ENCODE measurements at places on chromosomes 3 and 15.

GRCh38 chr3:181683563-181683962, 28.2 kb upstream of the SOX2 start:
- no peak for DNase-seq

GRCh38 chr3:105829229-105829628, 39.6 kb downstream of the CBLB start:
- DNase-seq, result no peak

DNA sequence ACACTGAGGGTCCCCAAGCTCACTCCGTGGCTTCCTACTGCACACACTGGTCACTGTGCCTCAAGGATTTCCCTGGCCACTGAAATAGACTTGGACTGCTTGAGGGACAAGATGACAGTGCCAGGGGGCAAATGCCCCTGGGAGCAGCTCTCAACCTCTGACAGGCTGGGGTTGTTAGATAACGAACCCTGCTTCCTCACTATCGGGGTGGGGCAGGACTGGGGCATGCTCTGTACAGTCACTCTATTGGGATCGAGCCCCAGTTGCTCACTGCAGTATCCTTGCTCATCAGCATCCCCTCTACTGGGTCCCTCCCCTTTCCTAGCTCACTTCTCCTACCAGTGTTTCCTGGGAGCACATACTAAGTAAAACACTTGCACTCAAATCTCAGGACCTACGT, 610.8 kb downstream of the NTRK3 start:
- no peak for DNase-seq

DNA sequence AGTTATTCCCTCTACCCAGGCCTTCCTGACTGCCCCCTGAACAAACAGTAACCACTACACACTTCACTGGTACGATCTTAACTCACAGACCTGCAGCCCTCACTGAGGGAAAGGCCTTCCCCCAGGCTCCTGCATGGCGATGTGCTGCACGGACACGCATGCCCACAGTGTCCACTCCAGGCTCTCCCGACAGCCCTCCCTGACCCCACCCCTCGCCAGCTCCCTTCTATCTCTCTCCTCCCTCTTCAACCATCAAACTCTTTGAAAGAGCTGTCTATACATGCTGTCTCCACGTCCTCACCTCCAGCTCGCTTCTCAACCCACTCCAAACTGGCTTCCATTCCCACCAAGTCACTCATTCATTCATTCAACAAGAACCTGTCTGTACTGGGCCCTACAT, 3.9 kb downstream of the SCN5A start:
- DNase-seq, result no peak

GRCh38 chr3:58560771-58561311, 16.4 kb downstream of the FAM107A start:
- DNase-seq, result peak; percentile 82

DNA sequence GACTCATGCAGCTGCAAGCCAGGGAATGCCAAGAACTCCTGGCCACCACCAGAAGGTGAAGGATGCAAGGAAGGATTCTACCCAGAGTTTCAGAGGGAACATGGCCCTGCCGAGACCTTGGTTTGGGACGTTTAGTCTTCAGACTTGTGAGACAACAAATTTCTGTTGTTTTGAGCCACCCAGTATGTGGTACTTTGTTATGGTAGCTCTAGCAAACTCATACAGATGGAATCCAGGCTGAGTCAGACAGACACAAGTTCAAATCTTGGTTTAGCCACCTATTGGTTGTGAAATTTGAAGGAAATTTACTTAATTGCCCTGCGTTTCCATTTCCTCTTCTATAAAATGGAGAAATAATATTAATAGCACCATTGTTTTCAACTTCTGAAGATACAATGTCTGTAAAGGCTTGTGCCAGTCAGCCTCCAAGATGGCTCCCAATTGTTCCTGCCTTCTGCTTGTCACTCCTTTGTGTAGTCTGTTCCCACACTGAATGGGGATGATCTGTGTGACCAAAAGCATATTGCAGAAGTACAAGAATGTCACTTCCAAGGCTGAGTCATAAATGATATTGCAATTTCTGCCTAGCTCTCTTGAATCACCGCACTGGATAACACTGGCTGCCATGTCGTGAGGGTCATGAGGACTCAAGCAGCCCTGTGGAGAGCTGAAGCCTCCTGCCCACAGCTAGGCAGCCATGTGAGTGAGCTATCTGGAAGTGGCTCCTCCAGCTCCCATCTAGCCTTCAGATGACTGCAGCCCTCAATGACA, 223.5 kb upstream of the PROK2 start:
- DNase-seq, result peak; percentile 30

DNA sequence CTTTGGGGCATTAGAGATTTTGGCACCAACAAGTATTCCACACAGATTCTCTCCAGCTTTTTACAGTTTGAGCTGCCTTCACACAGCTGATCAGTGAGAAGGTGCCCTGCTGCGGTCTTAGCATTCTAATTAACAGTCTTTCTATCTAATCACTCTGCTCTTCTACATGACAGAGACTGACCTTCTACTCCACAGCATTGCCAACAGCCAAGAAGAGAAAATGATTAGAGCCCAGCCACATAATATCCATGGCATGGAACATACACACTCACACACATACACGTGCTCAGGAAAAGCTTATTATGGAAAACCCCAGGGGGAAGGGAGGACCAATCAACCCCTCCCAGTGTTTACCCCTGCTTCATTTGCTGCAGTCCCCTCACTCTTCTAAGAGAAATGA, 76.1 kb upstream of the PPP2R3A start:
- no peak for DNase-seq

GRCh38 chr3:71989165-71989564, 204.2 kb upstream of the PROK2 start:
- DNase-seq, result peak; percentile 11

DNA sequence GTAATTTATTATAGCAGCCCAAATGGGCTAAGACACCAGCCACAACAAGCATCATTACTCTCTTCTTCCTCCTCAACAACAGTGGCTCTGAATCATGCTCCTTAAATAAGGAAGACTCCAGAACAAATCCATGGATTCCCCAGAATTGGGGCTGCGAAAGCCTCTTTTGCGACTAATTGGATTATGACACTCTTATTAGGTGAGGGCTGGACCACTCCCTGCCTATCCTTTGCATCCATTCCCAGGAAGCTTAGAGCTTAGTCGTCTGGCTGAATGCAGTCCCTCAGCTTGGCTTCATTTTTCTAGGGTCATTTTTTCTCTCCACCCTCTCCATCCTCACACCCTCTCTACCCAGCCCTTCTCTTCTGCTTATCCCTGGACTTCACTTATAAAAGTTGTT, 227.7 kb downstream of the ZNF621 start:
- DNase-seq, result no peak

- no peak for DNase-seq
Measured at GRCh38 chr15:44804298-44805046, 68.1 kb downstream of the TRIM69 start.

DNA sequence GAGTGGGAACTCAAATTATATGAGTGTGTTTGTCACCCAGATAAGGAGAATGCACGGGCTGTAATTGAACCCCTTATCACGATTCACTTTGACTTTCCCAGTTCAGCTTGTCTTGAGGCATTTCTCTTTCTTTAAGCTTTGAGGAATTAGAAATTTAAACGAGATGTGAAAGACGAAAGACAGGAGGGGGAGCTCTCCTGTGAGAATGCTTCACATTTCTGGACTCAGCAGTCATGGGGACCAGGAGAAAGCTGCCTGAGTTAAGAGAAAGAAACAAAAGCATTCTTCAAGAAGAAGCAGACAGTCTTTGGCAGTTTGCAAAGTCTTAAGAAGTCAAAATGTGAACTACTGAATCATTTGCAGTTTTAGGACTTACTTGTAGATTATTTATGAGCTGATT, 205.6 kb downstream of the NECTIN3 start:
- peak; percentile 28 for DNase-seq

DNA sequence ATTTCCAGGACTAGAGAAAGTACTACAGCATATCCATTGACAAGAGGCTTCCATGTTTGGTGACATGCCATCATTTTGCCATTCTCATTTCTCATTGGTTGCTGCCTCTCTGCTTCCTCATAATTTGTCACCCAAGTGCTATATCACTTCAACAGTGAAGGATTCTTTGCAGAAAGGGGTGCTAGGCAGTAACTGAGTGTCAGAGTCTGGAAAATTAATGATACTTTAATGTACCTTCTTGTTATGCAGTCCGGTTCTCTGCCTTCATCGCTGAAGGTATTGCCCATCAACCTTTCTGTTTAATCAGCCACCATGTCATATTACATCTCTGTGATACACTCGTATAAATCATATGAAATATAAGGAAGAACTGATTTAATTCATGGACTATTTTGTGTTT, 550.3 kb downstream of the ROBO2 start:
- DNase-seq, result no peak

- peak; percentile 49 for DNase-seq
Measured at GRCh38 chr3:45223889-45224727, 2.0 kb downstream of the TMEM158 start.

DNA sequence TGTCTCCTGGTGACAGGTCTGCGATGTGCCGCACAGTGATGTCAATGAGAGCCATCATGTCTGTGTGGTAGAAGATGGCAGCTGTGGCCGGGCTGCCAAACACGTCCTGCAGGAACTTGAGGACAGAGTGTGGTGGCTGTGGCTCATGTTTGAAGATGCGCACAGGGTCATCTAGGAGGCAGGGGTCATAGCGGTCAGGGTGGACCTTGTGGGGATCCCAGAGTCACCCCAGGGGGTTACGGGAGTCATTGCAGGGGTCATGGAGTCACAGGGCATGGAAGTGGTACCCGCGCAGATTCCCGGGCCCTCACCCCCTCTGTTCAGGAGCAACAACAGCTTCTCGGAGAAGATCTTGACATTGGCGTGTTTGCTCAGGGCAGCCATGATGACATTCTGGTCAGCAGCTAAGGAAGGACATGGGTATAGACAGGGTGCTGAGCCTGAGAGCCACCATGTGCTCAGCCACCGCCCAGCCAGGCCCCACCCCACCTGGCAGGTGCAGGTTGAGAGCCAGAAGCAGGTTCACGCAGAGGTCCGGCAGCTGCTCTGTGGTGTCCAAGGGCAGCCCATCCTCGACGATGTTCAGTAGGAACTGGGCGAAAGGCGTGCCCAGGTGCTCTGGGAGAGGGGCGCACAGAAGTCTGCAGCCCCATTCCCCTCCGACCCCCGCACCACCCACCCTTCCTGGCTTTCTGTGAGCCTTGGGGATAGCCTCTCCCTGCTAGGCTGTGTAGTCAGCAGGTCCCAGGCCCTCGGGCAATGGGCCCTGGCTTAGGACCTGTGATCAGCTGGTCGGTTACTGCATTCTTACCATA, 6.9 kb downstream of the NCKIPSD start:
- no peak for DNase-seq

DNA sequence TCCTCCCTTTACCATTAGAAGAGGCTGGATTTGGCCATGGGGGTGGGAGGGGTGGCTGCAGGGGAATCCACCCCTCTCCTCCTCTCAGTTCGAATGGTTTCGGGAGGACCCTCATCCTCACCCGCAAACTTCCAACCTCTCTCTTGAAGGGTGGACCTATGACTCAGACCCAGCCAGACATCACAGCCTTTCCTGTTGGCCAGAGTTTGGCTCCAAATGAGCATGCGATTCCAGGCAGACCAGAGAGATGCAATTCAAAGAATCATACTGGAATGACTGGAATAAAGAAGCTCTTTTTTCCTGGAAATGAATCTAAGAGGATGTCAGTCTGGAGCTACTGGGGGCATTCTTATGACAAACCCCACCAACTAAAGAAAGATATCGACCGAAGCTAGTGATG, 516.7 kb upstream of the MDFIC2 start:
- DNase-seq, result peak; percentile 58

DNA sequence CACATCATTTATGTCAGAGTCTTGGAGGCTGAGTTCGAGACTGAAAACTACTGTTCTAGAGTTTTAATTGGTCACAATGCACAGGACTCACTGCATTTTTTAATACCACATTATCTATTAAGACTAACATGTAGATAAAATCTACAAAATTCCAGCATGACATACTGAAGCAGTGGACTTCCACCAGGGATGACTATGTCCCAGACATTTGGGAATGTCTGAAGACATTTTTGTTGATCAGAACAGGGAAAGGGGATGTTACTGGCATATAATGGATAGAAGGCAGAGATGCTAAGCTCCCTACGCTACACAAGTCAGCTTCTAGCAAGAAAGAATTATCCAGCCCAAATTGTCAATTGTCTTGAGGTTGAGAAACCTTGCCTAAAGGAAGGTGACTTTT, 419.0 kb upstream of the TGFBR2 start:
- no peak for DNase-seq

Measured in mesenchymal stem cell (in vitro differentiated cells and primary cell).